Activated T-helper 17 cell treated with anti-CD3 and anti-CD28 coated beads, Interleukin-2, amount 50 U/mL, for 72 hours (primary cell): ENCODE measurements at places on chromosomes 3 and 15. TPM values are rescaled to one million over a fixed set of nuclear protein-coding genes. Genes with fewer than 3 reads are reported as not detected.
A peak's percentile ranks its signal among the peaks of the same experiment; 100 is the strongest.

Gene DHX30
- total RNA-seq, result 93.8 TPM

Gene PLSCR1
- 22.6 TPM for total RNA-seq

- no peak for ATAC-seq
Observed at GRCh38 chr3:32958509-32958908, 7.1 kb downstream of the CCR4 start.

DNA sequence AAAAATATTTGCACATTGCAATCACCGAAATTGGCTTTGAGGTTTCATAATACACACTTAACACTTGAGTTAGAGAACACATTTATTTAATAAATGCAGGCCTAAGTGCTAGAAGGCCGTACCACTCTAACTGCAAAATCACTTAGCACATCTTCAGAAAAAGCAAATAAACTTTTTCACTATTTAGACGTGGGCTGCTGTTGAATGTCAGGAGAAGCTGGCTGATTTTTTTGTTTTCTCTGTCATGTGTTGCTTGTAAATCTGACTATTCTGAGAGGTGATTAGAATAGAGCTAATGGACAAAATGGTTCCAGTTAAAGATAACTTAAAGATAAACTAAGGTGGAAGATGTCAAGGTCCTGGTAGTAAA is 265.1 kb downstream of the FOXP1 start:
- no peak for ATAC-seq

GRCh38 chr15:52651868-52652267 is 27.3 kb downstream of the ATOSA start:
- peak; percentile 99 for ATAC-seq

GRCh38 chr15:100635406-100636071 is 33.1 kb downstream of the ASB7 start:
- no peak for ATAC-seq

DNA sequence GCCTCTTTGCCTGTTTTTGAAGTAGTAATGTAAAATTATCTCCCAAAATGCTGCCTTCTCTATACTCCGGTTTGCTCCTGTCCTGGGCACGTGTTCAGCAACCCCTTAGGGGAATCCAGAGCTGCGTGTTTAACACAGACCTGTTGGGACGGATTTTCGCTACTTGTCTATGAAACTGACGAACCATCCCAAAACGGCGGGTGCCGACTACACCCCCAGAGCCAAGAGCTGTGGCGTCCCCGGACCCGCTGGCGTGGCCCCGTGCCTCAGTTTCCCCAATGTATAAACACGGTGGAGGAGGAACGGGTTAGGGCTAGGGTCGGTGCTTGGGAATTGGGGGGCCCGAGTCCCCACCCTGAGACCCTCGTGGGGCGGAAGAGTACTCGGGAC is 473 bp downstream of the FHIT start:
- ATAC-seq, result peak; percentile 18

- no peak for ATAC-seq
Observed at GRCh38 chr3:74607803-74608202, 6.7 kb downstream of the CNTN3 start.

GRCh38 chr3:185549122-185549521 is 3.3 kb downstream of the LIPH start:
- peak; percentile 44 for ATAC-seq

GRCh38 chr3:53792866-53793265 is 53.4 kb downstream of the CHDH start:
- ATAC-seq, result no peak

GRCh38 chr15:23039917-23040281 is 530 bp upstream of the TUBGCP5 start:
- peak; percentile 16 for ATAC-seq

DNA sequence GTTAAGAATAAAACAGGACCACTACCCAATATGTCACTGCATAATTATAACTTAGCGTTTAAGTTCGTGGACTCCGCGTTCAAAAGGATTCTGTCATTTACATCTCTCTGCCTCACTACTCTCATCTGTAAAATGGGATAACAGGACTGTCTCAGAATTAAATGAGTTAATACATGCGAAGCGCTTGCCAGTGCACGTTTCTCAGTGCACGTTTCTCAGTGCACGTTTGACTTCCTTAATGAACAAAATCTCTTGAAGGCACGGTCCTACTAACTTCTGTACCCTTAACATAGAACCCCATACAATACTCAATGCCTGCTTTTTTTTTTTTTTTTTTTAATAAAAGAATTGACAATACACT is 499 bp downstream of the RABL3 start:
- peak; percentile 15 for ATAC-seq

- no peak for ATAC-seq
Observed at GRCh38 chr3:126316501-126316939, 40.7 kb downstream of the KLF15 start.
